ENCODE measurements at places on chromosomes 1 and 21.

GRCh38 chr21:42403611-42404231, at the start of gene UBASH3A:
UBASH3A (plus strand) TSS chr21:42403902; CDS start chr21:42403946, 44 bp downstream.
- DNase-seq, result no peak

DNA sequence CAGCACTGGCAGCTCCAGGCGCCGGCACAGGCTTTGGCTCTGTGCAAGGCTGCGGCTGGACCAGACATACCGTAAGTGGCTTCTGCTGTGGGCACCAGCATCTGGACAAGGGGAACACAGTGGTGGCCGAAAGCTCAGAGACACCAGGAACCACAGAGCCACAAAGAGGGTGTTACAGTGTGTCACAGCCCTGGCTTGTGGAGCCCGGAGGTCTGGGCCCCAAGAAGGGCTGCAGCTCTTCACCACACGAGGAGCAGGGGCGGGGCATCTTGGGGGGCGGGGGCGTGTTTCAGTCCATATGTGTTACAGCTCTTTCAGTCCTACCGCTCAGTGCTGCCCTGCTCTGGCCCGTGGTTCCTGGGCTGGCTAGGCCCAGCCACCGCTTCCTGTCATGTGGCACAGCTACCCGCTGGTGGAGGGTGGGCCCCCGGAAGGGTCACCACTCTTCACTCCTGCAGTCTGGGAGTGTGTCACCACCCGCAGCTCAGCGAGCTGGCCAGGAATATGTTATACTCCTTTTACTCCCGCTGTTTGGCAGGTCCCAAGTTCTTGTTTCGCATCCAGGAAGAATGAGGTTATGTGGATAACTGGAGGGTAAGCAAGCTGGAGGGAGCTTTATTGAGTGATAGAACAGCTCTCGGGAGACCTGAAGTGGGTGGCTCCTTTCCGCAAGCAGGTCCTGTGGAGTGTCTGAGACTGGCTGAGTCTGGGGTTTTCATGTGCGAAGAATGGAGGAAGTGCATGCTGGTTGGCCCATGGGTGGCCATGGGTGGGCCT, 3.3 kb upstream of the LSM10 start:
- peak; percentile 90 for DNase-seq

DNA sequence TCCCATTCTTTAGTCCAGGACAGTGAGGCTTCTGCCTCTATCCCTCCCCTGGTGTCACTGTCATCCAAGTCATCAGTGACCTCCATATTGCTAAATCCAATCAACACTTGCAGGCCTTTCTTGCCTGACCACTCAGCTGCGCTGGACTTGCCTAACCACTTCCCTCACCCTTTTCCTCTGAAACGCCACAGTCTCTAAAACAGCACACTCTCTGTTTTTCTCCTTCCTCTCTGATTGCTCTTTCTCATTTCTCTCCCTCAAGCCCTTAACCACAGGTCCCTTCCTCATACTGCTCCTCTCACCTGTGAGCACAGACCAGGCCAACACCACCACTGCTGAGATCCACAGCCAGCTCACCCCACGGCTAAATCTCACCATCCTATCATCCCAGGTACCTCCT, 17.5 kb downstream of the TAL1 start:
- no peak for DNase-seq

DNA sequence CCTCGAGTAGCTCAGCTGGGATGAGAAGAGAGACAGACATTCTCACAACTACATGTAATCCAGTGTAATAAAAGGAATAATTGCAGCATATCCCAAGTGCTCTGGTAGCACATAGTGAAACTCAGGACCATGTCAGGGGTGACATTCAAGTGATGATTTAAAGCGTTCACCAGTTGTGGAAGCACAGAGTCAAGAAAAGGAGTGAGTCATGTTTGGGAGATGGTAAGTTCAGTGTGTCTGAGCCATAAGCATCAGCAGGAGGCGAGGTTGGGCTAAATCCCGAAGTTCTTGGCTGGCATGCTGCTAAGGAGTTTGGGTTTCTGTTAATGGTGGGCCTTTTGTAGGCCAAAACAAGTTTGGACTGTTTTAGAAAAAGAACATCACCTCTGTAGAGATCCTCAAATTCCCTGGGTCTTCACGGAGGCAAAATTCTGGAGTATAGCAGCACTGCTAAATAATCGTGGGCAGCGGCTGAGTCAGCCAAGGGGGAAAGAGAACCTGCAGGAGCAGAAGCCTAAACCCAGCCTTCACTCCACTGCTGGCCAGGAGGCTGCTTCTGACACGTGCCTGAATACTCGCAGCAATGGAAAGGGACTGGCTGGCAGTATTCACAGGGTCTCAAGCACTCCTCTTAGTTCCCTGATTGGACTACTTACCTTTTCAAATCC, 7.2 kb upstream of the NHLH1 start:
- DNase-seq, result no peak

DNA sequence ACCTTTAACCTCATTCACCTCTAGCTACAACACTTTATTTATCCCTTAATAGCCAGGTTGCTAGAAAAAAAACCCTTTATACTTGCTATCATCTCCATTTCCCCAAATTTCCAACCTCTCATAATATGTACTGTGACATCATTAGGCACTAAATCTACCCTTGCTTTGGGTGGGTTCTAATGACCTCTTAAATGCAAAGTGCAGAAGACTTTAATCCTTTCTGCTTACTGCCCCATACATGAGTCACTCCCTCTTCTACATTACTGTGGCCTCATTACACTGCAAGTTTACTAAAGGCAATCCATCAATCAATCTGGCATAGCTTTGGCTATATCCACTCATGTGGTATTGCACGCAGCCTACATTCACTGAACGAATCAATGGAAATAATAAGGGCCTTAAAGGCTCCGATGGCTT, 353.3 kb downstream of the SMYD3 start:
- no peak for DNase-seq

- DNase-seq, result no peak
These were observed 20.9 kb downstream of the TNN start for GRCh38 chr1:175088525-175088951.

- no peak for DNase-seq
These were observed 47.9 kb upstream of the PROX1 start for GRCh38 chr1:213939888-213940287.

DNA sequence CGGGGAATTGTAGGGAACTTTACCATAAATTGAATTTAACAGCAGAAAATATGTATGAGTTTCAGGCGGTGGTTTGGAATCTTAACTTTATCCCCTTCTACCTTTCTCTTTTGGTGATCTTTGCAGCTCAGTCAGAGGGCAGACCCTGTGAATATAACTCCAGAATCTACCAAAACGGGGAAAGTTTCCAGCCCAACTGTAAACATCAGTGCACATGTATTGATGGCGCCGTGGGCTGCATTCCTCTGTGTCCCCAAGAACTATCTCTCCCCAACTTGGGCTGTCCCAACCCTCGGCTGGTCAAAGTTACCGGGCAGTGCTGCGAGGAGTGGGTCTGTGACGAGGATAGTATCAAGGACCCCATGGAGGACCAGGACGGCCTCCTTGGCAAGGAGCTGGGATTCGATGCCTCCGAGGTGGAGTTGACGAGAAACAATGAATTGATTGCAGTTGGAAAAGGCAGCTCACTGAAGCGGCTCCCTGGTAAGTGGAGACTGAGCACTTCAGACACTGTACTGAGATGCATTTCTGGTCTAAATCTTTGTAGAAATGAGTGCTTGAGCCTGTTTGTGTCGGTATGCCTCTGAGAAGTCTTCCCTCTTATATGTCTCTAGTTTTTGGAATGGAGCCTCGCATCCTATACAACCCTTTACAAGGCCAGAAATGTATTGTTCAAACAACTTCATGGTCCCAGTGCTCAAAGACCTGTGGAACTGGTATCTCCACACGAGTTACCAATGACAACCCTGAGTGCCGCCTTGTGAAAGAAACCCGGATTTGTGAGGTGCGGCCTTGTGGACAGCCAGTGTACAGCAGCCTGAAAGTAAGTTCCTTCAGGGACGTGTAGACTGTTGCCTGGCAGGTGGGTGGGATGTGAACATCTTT, 1.5 kb downstream of the CCN1 start:
- no peak for DNase-seq

GRCh38 chr1:7574121-7575040, 196.7 kb upstream of the VAMP3 start:
- DNase-seq, result no peak

- no peak for DNase-seq
These were observed 66.9 kb downstream of the PRDM16 start for GRCh38 chr1:3135744-3136455.

DNA sequence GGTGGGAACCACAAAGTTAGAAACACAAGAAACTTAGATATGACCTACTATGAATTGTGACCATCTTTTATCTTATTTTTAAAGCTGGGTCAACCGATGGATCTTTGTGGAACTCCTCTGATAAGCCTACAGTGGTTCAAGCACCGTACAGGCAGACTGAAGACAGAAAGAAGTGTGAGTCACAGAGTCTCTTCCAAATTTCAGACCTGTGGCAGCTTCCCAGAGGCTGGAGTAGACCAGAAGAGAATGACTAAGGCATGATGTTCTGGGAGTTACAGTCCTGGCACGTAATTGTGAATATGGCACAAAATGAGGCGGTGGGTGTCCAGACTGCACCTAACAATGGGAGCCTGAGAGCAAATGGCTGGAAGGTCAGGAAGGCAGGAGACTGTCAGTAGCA, 70.0 kb downstream of the LMO4 start:
- DNase-seq, result peak; percentile 58

Data from GM04504 (cell line).